ENCODE measurements at places on chromosomes 2 and 18. TPM values are rescaled to one million over a fixed set of nuclear protein-coding genes. Genes with fewer than 3 reads are reported as not detected.
A peak's percentile ranks its signal among the peaks of the same experiment; 100 is the strongest.

- no peak for DNase-seq
Measured at GRCh38 chr2:3132966-3133365, 244.7 kb downstream of the EIPR1 start.

- no peak for DNase-seq
Measured at GRCh38 chr2:220178991-220179695, 551.7 kb downstream of the SLC4A3 start.

DNA sequence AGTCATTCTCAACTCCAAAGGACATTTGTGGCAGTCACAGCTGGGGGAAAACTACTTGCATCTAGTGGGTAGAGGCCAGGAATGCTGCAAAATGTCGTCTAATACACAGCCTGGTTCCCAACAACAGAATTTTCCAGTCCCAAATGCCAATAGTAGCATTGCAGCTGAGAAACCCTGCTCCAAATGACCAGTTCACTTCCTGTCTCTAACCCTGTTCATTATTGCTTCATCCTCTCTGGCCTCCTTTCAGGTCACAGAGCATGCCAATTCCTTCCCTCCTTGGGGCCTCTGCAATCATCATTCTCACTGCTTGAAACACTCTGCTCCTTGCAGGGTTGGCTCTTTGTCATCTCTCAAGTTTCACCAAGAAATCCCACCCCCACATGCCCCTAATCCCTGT is 139.1 kb downstream of the IRS1 start:
- peak; percentile 94 for DNase-seq

GRCh38 chr18:2518473-2518872 is 52.8 kb downstream of the METTL4 start:
- DNase-seq, result peak; percentile 31

NOSTRIN gene
- 7.7 TPM for polyA plus RNA-seq

LAMA1 gene
- polyA plus RNA-seq, result 11.1 TPM

STAT4 gene
- polyA plus RNA-seq, result 1.1 TPM

CHRND gene
- 137 TPM for polyA plus RNA-seq

TCF7L1 gene
- 51.2 TPM for polyA plus RNA-seq

TEX44 gene
- polyA plus RNA-seq, result not detected

C2orf15 gene
- polyA plus RNA-seq, result not detected

GCG gene
- 49.1 TPM for polyA plus RNA-seq

CREB1 gene
- polyA plus RNA-seq, result 31.3 TPM

Data from muscle of leg (tissue), 16 donors.